ENCODE measurements at places on chromosomes 13 and 19.

DNA sequence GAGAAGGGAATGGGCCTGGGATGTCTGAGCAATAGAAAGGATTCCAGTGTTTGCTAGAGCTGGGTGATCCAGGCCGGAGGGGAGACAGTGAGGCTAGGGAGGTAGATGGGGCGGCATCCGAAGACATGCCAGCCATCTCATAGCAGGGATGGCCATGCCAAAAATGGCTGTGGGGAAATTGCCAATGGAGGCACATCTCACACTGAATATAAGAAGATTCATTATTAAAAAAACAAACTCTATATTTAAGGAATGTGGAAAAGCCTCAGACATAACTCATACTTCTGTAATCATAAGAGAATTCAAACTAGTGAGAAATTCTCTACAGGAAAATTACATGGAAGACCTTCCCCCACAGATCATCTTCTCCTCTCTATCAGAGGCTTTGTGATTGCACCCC, 289.2 kb downstream of the FGF9 start:
- no peak for DNase-seq

DNA sequence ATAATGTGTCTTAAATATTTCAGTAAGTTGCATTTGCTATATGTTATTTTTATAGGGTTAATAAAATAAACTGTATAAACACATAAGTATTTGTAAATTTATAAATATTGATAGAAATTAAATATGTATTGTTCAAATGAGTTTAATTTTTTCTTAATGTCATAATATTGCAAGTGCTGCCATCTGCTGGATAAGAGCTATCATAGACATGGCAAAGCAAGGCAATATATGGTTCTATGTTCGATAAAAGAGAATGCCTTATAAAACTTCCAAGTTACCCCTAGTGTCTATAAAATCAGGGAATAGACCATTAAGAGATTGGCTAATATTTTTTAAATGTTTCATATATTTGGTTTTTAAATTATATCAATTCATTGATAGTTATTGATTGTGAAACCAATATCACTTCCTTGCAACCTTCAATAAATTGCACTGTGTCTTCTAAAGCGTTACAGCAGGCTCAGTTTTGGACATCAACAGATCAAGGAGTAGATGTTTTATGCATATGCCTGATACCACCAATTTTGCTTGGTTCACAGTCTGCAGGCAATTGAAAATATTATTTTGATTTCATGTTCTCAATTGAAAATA, 29.0 kb upstream of the SLITRK6 start:
- no peak for DNase-seq

GRCh38 chr19:27775395-27775794, 1437.6 kb downstream of the UQCRFS1 start:
- no peak for DNase-seq

- DNase-seq = no peak
Observed at GRCh38 chr13:36764957-36765356, 54.1 kb upstream of the RFXAP start.

- no peak for DNase-seq
Observed at GRCh38 chr19:3499738-3500428, 591 bp downstream of the DOHH start.

- DNase-seq = no peak
Observed at GRCh38 chr13:57846600-57847173, 215.1 kb downstream of the PCDH17 start.

GRCh38 chr19:17726136-17726741, 7.0 kb downstream of the MAP1S start:
- DNase-seq = no peak

- no peak for DNase-seq
Observed at GRCh38 chr13:99086267-99087097, 108.6 kb upstream of the DOCK9 start.

DNA sequence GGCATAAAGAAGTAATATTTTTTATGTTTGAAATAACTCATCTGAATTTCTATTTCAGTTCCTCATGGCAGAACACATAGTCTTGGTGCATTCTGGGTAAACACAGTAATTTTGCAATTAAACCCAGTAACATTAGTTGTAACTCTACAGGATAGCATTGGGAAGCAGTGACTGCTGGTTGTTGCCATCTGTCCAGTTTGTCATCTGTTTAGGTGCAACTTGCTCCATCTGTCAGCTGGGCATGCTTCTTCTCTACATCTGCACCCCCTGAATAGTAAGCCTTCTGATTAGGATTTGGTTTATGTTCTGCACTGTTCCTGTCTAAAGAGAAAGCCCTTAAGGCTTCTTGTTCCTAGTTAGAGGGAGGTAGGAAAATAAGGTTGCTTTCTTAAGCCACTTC, 63.5 kb upstream of the CSNK1A1L start:
- DNase-seq = no peak

GRCh38 chr13:32881777-32882145, 134.5 kb upstream of the KL start:
- DNase-seq = no peak

DNA sequence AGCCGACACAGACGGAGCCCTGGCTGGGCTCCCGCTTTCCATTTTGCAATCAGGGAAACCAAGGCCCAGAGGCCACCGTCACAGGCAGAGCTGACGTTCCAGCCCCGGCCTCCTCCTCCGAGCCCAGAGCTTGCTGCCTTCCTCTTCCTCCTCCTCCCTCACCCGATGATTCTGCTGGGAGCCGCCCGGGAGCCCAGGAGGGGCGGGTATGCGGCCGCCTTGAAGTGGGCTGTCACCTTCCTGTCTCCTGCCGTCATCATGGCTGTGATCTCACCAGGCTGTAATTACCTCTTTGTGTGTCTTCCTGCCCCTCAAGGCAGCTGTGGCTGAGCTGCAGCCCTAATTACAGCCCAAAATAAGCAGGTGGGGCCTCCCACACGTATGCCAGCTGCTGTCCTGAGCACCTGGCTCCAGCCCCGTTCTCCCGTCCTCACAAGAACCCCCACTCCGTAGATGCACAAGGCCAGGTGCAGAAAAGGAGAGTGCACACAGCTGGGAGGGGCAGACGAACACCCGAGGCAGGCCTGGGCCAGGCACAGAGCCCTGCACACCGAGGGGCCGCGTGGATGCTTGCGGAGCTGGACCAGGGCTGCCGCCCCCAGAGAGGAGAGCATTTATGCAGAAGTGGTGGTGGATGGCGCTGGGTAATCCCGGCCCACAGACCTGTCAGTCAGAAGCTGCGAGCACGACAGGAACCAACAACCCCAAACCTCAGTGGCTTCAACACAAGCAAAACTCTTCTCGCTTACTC, 4.0 kb downstream of the TPGS1 start:
- DNase-seq = no peak

DNA sequence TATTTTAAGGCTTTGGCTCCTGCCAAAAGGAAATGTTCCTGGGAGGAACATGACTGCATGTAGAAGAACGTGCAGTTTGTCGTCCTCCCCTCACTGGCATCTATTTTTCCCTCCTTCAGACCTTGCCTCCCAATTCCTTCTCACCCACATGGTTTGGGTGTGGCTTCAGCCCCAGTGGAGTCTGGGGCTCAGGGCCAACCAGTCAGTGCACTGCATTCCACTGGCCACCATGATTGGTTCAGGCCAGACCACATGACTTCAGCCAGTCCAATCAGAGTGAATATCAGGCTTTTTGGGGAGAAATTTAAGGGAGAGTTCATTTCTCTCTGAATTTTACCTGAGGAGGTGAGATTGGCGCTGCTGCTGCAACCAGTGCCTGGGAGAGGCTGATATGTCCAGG, 171.6 kb downstream of the ZIC5 start:
- no peak for DNase-seq

DNA sequence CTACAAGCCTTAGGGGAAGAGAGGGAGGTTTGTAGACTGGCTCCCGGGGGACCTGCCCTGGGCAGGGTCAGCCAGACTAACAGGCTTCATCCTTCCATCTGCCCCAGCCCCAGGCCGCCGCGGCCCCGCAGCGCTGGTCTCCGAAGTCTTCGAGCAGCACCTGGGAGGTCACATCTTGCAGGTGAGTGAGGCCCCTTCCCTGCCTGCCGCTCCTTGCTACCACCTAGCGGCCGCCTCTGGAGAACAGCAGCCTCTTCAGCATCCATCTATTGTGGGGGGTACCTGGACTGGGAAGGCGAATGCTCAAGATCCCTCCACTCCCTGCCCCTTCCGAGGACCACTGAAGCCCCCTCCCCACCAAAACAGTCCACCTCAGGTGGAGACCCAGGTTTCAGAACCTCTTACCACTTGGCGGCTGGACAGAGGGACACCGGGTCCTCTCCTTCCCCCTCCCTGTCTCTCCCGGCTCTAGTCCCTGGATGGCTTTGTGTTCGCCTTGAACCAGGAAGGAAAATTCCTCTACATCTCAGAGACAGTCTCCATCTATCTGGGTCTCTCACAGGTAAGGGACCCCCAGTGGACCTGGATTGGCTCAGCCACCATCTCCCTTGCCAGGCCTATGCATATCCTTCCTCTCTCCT, 12.7 kb downstream of the NPAS1 start:
- no peak for DNase-seq

GRCh38 chr13:38697628-38698333, 10.9 kb downstream of the FREM2 start:
- DNase-seq = no peak

DNA sequence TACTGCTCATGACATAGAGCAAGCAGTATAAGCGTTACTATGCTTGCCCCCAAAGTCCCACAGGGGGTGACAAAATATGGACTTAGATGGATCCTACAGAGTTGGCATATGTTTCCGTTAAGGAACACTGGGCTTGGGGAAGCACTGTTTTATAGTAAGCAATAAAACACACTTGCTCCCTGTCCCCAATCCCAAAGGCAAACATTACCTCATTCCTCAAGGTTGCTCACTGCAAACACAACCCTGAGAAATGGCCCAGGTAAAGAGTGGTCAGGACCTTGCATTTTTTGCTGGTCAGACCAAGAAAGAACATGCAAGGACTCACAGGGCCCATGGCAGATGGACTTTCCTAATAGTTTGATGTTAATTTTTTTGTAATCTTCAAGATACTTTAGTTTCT, 32.3 kb downstream of the UGGT2 start:
- no peak for DNase-seq

- no peak for DNase-seq
Observed at GRCh38 chr13:113650275-113650674, 7.7 kb downstream of the ATP4B start.

DNA sequence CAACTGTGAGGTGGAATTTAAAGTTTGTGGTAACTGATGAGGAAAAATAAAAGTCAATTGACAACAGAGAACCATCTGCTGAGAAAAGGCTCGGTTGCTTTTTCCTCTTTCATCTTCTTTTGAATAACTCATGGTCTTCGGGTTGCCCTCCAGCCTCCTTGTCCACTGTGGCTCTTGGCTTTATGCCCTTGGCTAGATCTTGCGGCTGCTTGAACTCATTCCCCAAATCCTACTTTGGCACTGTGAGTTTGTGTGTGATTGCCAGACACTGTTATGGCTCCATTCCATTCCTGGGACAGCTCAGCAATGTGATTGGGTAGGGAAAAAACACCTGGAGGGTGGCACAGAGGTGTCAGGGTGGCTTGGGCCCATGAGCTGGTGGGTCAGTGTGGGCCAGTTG, 387.4 kb downstream of the DLEU7 start:
- DNase-seq = no peak

DNA sequence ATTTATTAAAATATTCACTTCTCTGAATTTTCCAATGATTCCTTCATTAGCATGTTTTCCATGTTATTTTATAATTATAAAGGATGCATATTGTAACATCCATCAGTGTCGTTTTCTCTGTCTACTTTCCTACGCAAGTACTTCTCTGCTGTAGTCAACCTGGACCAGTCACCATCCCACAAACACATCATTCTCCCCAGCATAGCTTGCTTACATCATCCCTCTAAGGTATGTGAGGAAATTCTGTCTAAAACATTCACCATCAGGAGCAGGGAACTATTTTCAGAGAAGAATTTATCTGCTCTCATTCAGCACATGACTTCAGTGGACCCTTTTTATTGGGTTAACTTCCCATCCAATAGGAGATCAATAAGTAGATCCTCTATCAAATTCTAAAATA, 806.1 kb upstream of the ARGLU1 start:
- no peak for DNase-seq

GRCh38 chr13:80276371-80277289, 64.3 kb downstream of the SPRY2 start:
- DNase-seq = no peak

DNA sequence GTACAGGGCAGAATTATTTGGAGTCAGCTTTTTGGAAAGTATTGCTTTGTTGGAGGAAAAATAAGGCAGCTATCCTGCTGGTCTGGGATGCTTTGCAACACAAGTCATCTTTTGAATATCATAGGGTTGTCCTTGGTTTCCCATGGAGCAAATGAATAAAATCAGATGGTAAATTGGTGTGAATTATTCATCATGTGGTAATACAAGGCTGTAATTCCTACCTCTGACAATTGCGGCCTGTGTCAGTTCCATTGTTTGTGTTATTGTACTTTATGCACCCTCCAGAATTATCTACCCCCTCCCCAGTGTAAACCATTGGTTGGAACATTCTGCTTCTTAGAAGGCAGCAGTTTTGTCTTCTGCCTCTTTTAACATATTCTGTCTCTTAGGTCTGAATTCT, 46.2 kb downstream of the RNASEH2B start:
- no peak for DNase-seq

GRCh38 chr13:25843692-25844091, 208.1 kb downstream of the SHISA2 start:
- no peak for DNase-seq

DNA sequence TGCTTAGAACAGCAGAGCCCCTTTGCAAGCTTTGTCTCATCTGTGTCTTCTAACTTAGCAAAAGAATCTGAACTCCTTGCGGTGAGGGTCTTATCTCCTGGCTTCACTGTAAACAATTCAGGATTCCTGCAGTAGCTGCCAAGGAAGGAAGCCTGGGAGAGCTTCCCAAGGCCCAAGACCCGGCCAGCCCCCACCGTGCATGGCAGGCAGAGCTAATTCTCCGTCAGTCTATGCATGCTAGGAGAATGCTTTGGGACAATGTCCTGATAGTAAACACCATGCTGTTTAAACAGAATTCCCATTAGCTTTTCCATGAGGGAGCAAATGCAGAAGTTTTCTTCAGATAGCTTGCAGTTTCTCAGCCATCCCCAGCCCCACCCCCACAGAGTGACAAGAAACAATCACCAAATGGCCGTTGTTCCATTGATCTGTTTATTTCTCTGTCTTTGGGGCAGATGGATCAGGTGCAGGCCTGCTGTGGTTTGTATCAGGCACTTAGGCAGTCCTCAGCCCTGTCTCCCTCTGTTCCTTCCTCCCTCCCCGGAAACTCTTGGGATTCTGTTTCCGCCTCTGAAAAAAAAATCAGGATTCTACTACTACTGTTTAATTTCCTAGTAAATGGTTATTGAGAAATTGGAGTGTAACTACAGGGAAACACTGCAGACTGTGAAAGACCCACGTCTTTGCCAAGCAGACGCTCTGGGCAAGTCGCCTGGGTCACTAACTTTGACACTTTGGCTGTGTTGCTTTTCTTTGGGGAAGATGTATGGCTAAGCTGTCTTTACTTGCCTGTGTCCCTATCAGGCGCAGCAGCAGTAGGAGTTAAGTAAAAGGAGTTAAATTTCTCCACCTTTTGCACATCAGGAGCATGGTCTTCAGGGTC, 40.7 kb upstream of the SPATA13 start:
- DNase-seq = no peak

GRCh38 chr13:111494641-111495040, 174.2 kb downstream of the TEX29 start:
- no peak for DNase-seq

GRCh38 chr19:45508417-45508860, 1.2 kb downstream of the VASP start:
- DNase-seq = no peak

- DNase-seq = no peak
Observed at GRCh38 chr13:83077499-83077898, 804.8 kb downstream of the SLITRK1 start.

- no peak for DNase-seq
Observed at GRCh38 chr13:47990427-47990826, 10.6 kb downstream of the SUCLA2 start.

Measured in GOT3 (cell line).